ENCODE measurements at places on chromosomes 4 and X.

DNA sequence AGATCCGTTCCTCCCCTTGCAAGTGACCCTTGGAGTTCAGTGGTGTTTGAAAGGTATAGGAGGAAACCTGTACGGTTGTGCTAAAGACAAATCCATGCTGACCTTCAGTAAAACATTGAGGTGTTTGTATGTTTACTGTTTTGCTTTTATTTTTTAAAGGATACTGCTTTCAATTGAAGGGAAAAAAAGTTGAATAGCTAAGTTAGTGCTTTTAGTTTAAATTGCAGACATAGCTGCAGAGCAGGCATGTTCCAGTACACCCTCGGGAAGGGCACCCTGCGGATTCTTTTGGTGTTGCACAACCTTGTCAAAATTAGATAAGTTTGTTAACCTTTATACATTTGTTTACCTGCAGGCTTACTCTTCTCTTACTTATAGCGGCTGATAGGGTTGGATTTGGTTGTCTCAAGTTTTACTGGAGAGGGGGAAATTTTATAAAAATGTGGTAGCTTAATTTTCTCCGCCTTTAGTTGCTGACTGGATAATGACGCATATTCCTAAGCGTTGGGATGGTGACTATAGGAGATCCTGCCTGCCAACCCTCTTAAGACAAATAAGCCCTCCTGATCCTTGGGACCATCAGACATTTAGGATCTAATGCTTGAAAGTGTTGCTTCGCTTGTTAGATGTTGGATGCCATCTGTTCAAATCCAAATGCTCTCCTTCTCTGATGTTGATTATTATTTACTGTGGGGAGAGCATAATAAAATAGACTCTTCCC, 2.0 kb downstream of the RAPGEF2 start:
- no peak for DNase-seq

- no peak for DNase-seq
These were observed 86.2 kb downstream of the ABLIM2 start for GRCh38 chr4:8072235-8072968.

DNA sequence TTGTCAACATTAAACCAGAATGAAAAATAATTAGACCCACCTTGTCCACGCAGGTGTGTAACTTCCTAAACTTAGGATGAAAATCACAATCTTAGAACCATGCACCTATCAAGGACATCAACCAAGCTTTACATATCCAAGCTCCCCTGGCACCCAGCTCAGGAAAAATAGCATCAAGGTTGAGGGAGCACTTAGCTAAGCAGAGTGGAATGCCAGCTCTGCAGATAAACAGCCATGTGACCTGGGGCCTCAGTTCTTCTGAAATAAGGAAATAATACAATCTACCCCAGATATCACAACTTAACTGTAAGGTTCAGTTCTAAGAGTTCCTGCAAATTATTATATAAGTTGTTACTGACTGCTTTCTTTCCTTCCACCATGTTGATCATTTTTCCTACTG, 64.7 kb downstream of the DHX15 start:
- no peak for DNase-seq

DNA sequence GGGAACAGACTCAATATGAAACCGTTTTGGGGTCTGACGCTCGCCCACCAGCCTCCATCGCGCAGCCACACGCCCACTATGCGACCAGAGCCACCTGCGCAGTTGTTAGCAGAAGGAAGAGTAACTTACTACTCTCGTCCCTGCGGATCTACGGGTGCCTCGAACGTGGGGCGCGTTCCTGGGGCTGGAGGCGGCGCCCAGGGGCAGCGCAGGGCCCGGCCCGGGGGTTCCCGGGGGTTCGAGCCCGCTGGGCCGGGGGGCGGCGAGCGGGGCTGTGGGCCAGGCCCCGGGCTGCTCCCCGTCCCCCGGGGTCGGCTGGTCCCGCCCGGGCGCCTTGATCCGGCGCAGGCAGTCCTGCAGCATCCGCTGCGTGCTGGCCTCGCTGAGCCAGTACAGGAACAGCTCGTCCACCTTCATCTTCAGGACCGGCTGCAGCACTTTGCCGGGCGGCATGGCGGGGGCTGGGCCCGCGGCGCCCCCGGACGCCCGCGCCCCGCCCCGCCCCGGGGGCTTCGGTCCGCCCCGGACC, 404 bp downstream of the PPP2R3B start:
- DNase-seq, result peak; percentile 67

DNA sequence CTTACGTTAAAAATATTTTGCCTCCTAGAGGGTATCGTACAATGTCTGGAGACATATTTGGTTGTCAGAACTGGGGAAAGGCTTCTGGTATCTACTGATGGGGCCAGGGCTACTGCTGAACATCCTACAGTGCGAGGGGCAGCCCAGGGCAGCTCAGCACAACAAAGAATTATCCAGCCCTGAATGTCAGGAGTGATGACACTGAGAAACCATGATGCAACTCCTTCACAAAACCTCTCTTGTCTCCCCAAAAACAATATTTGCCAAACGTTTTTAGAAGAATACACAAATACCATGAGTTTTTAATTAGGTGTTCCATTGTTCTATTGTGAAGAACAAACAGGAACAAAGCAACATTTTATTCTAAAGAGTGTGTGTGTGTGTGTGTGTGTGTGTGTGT, 43.4 kb upstream of the CLNK start:
- no peak for DNase-seq

DNA sequence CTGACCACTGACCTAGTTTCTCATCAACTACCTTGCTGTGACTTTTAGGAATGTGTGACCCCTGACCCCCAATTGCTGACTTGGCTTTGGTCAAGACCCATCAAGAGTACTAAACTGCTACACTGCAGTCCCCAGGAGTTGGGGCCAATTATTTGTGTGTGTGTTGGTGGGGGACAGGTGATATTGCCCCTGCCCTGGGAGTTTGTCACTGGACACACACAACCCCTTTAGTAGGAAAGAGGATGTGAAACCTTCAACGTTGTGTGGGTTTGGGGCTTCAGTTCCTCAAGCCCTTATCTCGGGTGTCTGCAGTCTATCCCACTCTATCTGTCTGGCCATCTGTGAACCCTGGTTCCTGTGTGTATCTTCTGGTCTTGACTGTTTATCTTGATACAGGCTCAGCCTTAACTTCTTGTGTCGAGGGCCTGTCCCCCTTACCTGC, 6.5 kb downstream of the SASH3 start:
- DNase-seq, result no peak

GRCh38 chr4:101031971-101032370, 315.4 kb downstream of the PPP3CA start:
- no peak for DNase-seq

- no peak for DNase-seq
These were observed 52.0 kb downstream of the RASL11B start for GRCh38 chr4:52914051-52914605.

- no peak for DNase-seq
These were observed 1600.8 kb downstream of the ARAP2 start for GRCh38 chr4:34643476-34643875.

GRCh38 chrX:153948847-153949805, 4.7 kb upstream of the RENBP start:
- no peak for DNase-seq

GRCh38 chr4:73859614-73860088, 6.6 kb downstream of the PF4V1 start:
- DNase-seq, result no peak

- no peak for DNase-seq
These were observed 89.1 kb upstream of the KLHL13 start for GRCh38 chrX:118205421-118206395.

DNA sequence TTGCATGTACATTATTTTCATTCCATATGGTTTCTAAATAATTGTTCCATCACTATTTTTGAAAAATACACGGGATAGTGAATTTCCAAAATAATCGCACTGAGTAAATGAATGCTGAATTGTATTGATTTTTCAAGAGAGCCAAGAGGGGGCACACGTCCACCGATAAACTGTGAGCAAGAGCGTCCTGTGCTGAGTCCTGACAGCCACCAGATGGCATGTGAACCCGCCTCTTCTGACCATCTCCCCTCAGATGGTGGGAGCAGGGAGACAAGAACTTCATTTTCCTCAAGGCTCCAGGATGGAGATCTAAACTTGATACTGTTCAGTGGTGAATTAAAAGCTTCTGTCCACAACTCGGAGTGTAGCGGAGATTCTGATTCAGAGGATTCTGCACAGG, 30.6 kb upstream of the IL9R start:
- peak; percentile 45 for DNase-seq

DNA sequence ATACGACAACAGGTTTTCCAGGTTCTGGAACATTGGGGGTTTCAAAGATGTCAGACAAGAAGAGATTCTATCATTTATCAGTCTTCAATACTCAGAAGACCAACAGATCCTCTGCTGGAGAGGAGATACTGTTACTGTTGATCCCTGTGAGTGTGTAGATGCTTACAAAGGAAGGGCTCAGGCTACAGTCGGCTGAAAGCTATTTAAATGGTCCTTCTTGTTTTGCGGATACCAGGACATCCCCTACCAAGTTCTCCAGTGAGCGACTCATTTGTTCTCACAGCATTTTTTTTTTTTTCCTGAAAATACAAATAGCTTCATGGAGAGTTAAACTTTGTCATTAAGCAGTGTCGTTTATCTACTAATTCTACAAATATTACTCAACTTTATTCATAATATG, 201.6 kb downstream of the CAMK2D start:
- DNase-seq, result no peak

DNA sequence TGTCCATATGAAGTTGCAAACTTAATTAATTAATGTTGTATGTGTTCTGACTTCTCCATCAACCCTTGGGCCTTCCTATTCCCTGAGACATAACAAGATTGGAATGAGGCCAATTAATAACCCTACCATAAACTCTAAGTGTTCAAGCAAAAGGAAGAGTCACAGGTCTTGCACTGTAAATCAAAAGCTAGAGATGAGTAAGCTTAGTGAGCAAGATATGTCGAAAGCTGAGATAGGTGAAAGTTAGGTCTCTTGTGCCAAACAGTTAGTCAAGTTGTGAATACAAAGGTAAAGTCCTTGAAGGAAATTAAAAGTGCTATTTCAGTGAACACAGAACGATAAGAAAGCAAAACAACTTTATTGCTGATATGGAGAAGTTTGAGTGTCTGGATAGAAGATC, 58.2 kb upstream of the GPRIN3 start:
- DNase-seq, result no peak

DNA sequence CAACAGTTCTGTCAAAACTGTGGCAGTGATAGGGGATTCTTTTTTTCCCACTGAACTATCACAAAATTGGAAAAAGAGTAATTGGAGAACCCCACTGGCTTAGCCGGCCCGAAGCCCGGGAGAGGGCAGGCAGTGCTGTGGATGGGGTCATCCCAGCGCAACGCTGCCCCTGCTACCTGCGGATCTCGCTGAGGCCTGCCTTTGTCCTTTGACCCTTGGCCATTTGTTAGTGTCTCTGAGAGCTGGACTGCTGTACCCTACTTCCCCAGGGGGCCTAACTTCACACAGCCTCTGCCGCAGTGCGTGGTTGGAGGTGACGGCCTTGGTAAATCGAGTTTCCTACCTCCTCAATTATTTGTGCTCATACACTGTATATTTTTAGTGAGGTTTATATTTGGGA, 43.0 kb upstream of the MSANTD1 start:
- DNase-seq, result no peak

GRCh38 chr4:147367891-147368290, 113.0 kb upstream of the EDNRA start:
- DNase-seq, result no peak

DNA sequence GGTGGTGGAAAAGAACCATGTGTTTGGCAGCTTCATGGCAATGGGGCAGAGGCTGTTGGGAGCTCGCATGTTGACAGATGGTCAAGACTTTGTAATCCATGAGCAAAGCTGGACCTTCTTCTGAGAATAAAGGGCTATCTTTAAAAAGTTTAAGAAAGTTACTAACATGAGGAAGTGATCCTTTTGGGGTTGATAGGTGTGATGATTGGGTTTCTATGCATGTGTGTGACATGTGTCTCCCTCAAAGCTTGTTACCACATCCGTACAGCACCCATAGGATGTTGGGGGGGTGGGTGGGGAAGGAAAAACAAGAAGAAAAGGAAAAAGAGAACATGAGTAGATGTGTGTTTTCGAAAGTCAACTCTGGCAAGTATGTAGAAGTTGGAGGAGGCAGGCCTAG, 123.0 kb upstream of the TLR3 start:
- no peak for DNase-seq

DNA sequence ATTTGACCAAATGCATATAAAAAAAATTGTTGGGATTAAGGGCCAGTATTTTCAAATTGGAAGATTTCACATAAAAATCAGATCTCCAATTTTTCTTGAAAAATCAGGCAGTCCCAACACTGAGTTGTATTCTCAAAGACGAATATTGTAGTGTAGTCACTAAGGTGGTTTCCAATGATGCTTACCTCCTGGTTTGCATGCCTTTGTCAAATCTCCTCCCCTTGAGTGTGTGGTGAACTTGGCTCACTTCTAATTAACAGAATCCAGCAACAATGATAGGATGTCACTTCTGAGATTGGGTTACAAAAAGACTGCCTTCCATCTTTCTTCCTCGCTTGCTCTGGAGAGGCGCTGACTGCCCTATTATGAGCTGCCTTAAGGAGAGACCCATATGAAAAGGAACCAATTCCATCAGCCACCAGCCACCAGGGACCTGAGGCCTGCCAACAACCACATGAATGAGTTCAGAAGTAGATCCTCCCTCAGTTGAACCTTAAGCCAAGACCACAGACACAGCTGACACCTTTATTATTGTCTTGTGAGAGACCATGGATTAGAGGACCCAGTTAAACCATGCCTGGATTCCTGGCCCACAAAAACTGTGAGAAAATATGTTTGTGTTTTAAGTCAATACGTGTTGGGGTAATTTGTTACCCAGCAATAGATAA, 31.2 kb upstream of the TSPAN5 start:
- no peak for DNase-seq

- no peak for DNase-seq
These were observed 652.2 kb upstream of the DIPK2B start for GRCh38 chrX:45852884-45853283.

- DNase-seq, result no peak
These were observed 14.0 kb upstream of the TTC29 start for GRCh38 chr4:146959692-146960091.

- DNase-seq, result no peak
These were observed 104.1 kb downstream of the COX7B2 start for GRCh38 chr4:46804781-46805413.

DNA sequence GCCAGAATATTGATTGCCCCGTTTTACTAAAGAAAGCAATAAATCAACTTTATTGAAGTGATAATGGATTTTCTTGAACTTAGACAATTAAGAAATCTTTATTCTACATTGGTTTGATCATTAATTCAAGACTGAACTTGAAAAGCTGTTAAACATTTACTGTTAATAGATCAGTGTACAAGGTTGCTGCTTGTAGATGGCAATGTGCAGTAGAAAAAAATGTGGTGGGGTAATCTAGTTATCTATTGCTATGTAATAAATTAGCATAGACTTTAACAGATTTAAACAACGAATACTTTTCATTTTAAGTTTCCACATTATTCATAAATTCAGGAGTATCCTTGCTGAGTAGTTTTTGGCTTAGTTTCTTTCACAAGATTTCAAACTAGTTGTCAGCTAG, 612.5 kb downstream of the ACTRT1 start:
- DNase-seq, result no peak

Data from stimulated activated CD8-positive, alpha-beta memory T cell treated with anti-CD3 and anti-CD28 coated beads, Interleukin-4, amount 100 ng/mL, for 48 hours (primary cell).